Effector CD4-positive, alpha-beta T cell (primary cell): ENCODE measurements at places on chromosomes 3 and 15.

GRCh38 chr15:90405055-90405607 is 17.1 kb downstream of the IQGAP1 start:
- no peak for DNase-seq

DNA sequence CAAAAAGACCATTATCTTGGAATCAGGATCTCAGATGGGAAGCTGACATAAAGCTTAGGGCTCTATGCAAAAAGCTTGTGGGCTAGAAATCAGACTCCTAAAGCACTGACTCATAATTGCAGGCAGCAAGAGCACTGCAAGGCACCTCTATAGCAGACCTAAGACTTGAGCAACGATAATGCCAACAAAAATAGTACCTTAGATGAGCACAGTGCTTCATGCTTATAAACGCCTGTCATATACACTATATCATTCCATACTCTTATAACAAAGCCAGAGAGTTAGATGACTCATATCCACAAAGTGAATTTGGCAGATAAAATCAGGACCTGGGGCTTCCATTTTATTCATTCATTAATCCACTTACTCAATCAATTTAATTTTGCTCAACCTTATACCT is 560.8 kb downstream of the MCTP2 start:
- DNase-seq: no peak

- no peak for DNase-seq
These were observed 14.9 kb downstream of the GRAMD2A start for GRCh38 chr15:72182673-72183072.

DNA sequence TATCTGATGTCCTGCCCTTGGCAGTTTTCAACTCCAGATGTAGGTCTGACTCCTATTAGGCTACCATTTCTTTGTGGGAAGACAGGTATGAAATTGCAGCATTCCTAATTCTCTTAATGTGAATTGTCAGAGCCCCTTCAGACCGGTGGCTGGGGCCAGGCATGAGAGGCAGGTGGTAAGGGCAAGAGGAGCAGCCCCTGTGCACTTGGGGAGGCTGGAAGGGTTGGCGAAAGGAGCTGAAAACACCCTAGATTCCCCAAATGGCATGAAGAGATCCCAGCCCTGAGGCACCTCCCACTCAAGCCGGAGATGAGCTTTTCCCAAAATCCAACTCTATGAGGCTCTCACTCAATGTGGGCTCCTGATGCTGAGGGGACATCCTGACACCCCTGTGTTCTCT is 453.2 kb downstream of the NR2F2 start:
- no peak for DNase-seq

DNA sequence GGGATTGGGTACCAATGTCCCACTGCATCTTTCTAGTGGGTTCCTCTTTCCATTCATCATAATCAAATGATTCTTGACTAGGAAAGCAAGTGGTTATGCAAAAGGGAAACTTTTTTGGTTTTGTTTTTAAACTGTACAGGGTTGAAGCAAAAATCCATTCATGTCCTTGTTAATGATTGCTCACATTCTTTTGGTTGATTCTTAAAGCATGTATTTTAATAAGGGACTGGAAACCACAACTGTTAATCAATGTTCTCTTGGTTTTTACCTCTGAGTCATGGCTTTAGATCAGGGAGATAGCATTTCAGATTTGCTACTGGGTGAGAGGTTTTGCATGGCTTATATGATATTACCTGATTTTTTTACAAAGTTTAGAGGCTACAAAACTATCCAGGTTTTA is 371.7 kb upstream of the RGMA start:
- DNase-seq: no peak

GRCh38 chr15:48696627-48697312 is 51.3 kb upstream of the FBN1 start:
- DNase-seq: no peak

- DNase-seq: no peak
These were observed 18.5 kb upstream of the FBLN2 start for GRCh38 chr3:13530241-13531009.

GRCh38 chr15:89665449-89666181 is 10.3 kb upstream of the KIF7 start:
- DNase-seq: no peak

DNA sequence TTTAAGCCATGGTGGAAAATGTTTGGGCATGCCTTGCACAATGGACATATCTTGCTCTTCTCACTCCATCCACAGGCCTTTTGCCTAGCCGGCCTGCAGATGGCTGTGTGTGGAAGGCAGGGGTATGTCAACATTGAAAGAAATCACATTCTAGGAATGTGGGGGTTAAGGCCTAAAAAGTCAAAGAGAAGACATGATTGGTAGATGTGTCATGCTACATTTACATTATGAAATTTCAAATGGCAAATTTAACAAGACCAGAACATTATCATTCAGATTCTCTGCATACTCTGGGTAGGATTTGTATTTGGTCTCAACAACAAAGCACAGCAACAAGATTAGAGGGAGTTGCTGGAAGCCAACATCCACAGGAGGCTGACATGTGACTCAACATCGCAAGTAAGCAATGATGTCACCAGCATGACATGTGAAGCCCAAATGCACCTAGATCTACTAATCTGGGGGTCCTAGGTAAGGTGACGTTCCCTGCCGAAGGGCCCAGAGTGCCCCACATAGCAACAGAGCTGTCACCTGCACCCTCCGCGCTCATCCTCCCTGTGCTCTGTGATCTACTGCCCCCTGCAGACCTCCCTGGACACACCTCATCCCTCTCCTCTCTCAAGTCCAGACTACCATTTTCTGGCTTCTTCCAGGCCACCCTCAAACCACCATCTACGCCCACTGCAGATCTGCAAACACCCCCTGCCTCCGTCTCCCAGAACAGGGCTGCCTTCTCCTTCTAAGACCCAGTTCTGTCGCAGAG is 39.4 kb downstream of the CLDN18 start:
- DNase-seq: no peak

GRCh38 chr3:17032407-17033034 is 147.8 kb downstream of the PLCL2 start:
- no peak for DNase-seq

- no peak for DNase-seq
These were observed 306.6 kb upstream of the KCNH8 start for GRCh38 chr3:18841422-18842343.

DNA sequence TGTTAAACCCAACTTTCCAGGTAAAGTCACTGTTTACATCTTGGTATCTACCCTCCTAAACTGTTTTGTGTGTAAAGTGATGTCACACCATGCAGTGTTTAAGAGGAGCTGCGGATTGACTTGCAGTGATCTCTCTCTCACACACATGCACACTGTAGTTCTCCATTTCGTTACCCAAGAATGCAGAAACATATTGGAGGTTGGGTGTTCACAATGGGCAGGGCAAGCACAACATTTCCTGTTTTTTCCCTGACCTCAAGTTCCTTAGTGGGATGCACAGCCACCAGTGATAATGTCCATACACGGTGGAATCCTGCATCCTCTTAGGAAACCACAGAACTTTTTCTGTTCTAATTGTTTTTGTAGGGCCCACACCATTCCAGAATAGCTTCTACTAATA is 85.3 kb upstream of the CFAP20DC start:
- no peak for DNase-seq

- DNase-seq: no peak
These were observed 217.8 kb downstream of the SOX2 start for GRCh38 chr3:181929501-181929900.

- DNase-seq: no peak
These were observed 16.6 kb upstream of the ARHGEF3 start for GRCh38 chr3:56818156-56818985.

GRCh38 chr15:78654272-78654671 is 13.3 kb upstream of the CHRNB4 start:
- no peak for DNase-seq

DNA sequence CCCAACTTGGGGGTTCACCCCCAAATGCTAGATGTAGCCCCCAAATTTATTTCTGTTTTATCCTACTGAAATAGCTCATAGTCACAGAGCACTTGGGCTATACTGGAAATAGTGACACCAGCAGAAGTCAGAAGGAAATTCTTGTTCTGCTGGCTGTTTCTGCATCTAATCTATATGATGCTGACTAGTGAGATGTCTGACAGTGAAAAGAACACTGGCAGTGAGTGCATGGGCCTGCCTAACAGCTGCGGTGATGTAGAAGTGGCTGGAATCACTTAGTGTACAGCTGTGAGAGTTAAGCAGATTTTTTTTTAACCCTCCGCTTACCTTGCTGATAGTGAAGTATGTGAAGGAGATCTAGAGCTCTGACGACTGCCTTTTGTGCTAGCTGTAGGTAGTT is 14.0 kb downstream of the TTC14 start:
- no peak for DNase-seq

DNA sequence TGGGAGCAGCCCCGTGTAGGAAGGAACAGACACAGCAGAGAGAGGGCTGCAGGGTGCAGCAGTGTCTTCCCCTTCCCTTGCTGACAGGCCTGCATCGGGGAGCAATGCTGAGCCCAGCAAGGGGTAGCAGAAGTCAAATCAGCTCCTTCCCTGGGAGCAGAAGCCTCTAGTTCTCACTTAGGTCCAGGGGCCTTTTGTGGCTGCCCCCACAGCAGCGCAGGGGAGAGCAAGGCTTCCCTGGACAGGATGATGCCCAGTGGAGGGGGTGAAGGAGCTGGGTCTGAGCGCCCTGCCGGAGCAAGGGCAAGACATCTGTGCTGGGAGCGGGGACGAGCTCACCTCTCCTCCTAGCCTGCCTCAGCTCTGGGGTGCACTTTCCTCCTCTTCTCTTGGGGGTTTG is 827 bp downstream of the PLCB2 start:
- no peak for DNase-seq
